ENCODE measurements at places on chromosomes 7 and 10.

- DNase-seq: no peak
These were observed 11.3 kb downstream of the OIT3 start for GRCh38 chr10:72904806-72905205.

DNA sequence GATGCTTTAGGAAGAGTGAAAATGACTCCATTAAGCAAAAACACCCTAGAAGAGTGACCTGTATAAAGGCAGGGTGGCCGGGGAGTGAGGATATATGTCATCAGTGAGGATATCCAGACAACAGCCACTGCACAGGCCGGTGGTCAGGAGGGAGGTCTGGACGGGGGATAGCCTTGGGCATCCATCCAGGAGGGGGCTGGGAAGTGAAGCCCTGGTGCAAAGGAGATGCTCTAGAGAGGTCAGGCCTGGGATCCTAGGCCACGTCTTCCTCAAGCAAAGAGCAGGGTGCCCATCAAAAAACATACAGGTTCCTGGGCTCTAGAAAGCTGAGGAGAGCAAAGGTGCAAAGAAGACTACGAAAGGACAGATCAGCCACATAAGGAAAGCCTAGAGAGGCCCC is 25.6 kb downstream of the FAM171A1 start:
- no peak for DNase-seq

GRCh38 chr7:16089801-16090200 is 331.5 kb downstream of the CRPPA start:
- DNase-seq: no peak

DNA sequence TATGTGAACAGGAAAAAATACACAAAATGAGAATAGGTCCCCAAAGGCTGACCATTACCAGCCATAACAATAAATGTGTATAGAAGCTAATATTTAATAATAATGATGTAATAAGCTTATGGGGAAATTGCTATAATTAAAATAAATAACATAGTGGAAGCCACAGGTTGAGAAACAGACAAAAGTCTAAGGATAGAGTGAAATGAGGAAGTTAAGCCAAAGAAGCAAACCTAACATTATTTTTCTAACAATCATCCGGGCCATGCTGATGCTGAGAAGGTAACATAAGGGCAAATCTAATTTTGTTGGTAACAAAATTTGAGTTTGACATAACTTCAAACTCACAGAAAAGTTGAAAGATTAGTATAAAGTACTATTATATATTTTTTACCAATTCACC is 115.9 kb downstream of the MICU1 start:
- no peak for DNase-seq
